H9 (cell line): ENCODE measurements at places on chromosomes 3 and 15. TPM values are rescaled to one million over a fixed set of nuclear protein-coding genes. Genes with fewer than 3 reads are reported as not detected.

SMCO1 gene
- total RNA-seq, result not detected in 2 replicates

PLSCR5 gene
- total RNA-seq, result not detected in 2 replicates

AGTR1 gene
- total RNA-seq, result not detected in 2 replicates

MED12L gene
- total RNA-seq, result 14.9 and 16.4 TPM in 2 replicates

DNA sequence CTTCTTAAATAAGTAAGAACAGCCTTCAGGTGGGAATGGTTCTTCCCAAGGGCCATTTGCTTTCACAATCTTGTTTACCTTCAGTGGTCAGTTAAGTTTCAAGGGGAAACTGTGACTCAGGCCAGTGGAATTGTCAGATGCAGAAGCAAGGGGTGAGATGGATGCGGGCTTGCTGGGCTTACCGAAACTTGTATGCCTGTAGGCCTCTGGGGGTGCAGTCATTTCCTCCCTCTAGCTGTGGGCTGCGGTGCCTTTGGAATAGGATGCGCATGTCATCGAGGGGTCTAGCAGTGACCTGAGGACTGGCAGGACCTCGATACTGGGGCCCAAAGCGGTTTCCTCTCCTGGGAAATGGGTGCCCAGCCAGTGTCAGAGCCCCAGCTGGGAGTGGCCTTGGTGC is 121.6 kb downstream of the EEFSEC start:
- peak; percentile 34 for DNase-seq

- DNase-seq, result no peak
Measured at GRCh38 chr3:140573011-140573410, 104.9 kb upstream of the TRIM42 start.

DNA sequence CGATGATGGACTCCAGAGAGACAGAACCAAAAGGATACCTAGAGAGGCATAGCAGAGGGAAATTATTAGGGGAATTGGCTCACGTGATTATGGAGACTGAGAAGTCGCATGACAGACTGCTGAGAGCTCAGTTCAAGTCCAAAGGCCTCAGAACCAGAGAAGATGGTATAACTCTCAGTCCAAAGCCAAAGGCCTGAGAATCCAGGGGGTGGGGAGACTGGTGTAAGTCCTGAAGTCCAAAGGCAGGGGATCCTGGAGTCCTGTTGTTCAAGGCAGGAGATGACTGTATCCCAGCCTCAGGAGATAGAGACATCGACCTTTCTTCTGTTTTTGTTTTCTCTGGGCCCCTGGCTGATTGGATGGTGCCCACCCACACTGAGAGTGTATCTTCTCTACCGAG is 1.2 kb upstream of the KLHL6 start:
- no peak for DNase-seq

DNA sequence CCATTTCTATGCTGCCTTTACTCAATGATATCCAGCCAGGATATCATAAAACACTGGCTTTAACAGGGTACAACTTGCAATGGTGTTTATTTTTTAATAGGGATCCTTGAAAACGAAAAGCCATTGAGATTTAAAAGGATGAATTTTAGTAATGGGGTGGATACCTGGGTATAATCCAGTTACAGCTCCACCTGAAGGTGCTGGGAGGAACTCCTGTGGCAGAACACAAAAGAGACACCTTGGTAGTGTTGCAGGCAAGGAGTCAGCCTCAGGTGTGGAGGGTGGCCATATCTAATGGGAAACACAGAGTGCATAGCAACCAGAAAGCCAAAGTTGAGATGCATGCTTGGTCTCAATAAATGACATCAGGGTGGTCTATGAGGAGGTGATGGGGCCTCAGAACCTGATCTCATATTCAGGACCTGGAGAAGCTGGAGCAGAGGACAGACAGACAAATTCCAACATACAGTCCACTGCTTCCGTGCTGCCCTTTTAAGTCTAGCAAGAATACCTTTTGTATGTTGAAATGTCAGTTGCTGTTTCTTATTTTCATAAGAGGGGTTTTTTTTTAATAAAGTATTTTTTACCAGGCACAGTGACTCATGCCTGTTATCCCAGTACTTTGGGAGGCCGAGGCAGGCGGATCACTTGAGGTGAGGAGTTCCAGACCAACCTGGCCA is 12.0 kb upstream of the PAQR9 start:
- DNase-seq, result peak; percentile 45

GRCh38 chr3:25412269-25412668 is 15.8 kb upstream of the RARB start:
- DNase-seq, result no peak

DNA sequence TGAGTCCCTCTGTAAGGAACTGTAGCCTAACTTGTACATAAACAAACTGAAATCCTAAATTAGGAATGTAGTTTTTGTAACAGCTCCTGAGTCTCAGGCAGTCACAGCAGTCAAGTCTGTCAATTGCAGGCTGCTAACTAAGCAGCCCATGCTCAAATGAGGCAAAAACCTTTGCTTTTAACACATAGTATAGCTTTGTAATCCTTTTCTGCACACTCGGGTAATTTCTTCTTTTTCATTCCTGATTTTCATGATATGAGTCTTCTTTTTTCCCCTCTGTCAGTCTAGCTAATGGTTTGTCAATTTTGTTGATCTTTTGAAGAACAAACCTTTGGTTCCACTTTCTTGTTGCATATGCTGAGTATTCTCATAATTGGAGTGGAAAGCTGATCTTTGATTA is 84.9 kb upstream of the LRRFIP2 start:
- no peak for DNase-seq

GRCh38 chr3:187367561-187368103 is 553 bp upstream of the RTP4 start:
- DNase-seq, result no peak
